ENCODE measurements at places on chromosomes 16 and 17.
A peak's percentile ranks its signal among the peaks of the same experiment; 100 is the strongest.

DNA sequence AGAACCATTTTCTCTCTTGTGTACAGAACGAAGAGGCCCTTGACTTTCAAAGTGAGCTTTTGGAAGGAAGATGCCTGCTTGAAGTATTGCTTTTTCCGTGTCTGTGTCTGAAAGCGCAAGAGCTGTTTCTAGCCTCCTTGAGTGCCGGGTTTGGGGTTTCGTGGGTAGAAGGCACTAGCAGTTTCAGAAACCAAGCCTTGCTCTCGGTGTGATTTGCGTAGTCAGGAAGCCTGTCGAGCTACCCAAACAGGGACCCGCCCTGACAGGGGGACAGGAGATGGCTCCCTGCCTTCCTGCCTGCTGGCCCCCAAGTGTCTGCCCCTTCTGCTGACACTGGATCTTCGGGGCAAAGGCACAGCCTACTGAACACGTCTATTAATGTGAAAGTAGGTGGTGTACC is 322.0 kb downstream of the MAF start:
- no peak for DNase-seq

- DNase-seq, result peak; percentile 89
Measured at GRCh38 chr17:40095944-40096791, 4.2 kb downstream of the NR1D1 start.

DNA sequence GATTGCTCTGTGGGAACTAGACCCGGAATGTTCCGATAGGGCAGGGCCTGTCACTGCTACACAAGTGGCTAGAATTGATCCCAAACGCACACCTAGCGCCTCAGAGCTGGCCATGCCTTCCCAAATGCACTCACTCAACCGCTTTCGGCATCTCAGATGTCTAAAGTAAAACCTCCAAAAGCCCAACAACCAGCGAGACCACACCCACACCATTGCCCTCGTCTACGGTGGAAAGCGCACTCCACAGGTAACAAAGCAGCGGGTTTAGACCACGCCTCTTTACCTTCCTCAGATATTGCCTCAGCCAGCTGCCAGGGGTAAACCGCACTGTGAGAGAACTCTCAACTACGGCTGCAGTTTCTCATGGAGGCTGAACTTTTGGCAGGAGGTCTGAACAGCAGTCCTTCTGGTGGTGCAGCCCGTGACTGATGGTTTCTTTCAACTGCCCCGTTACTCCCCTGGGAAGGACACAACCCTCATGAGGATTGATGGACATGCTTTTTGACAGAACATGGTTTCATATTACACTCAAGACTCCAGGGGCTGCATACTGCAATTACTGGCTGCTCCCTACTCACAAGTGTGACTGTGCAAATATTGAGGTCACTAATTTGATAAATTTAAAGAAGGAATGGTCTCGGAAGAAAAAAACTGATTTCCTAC is 34.5 kb downstream of the USP7 start:
- no peak for DNase-seq

DNA sequence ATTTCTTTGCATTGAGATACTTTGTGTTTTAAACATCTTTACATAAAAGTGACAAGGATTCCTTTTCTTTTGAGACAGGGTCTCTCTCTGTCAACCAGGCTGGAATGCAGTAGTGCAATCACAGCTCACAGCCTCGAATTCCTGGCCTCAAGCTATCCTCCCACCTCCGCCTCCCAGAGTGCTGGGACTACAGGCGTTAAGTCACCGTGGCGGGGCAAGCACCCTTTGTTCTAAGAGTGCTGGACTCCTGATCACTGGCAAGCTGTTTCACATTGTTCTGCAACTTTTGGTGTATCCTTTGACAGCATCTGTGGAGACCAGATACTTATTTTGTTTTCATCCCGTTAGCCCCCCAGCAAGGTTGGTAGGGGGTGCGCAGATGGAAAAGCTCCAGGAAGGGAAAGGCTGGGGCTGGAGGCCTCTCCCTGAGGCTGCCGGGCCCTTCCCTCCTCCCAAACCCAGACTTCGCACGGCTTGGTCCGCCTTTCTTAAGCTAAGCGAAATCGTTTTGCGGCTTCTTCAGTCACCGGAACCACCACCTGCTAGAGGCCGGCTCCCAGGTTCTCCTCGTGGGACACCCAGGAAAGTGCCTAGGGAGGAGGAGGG is 1.1 kb downstream of the ST6GALNAC2 start:
- DNase-seq, result no peak

DNA sequence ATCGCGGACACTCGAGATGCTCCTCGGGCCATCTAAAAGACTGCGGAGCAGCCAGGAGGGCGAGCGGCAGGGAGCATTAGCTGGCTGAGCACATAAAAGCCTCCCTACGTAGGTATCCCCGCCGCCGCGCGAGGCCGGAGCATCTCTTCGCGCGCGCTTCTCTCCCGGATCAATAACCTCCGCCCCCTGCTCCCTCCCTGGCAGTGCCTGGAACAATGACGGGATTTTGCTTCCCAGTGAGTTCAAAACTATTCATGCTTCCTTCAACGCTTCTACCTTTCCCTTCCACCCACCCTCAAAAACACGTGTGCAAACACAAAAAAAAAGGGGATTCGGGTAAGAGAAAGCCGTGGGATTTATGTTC is 984 bp downstream of the CENPV start:
- DNase-seq, result no peak

GRCh38 chr16:49788986-49789385 is 66.9 kb downstream of the ZNF423 start:
- no peak for DNase-seq

DNA sequence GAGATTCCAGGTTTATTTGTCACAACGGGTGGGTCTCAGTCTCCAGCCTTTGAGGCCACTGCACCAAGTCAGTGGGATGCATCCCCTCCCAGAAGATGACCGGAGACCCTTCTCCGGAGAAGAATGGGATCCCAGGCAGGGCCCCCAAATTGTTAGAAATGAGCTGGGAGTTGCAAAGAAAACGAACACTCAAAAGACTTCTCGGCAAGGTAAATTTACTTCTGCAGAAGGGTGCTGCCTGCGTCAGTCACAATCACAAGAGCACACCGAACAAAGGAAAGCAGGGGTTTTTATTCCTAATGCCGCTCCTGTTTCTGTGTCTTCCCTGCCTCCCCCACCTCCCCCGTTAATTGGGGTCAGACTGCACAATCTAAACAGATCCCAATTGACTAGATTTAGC is 61.4 kb downstream of the ATF7IP2 start:
- no peak for DNase-seq

GRCh38 chr16:54878301-54878700 is 52.4 kb upstream of the IRX5 start:
- DNase-seq, result no peak

DNA sequence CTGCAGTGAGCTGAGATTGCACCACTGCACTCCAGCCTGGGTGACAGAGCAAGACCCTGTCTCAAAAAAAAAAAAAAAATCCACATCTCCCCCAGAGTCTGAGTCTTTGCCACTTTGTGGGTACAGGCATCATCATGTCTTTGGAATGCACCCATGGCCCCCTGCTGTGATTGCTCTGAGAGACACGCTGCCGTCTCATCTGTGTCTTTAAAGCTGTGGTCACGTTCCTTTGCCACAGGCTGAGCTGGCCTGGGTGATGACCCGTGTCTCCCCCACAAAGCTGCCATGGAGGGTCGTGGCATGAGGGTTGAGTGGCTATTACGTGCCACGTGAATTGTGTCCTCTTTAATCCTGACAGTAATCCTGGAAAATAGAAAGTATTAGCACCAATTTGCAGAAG is 20.2 kb downstream of the CRISPLD2 start:
- no peak for DNase-seq

Data from inflammatory macrophage (primary cell).